CD4-positive, alpha-beta T cell treated with Interleukin-6 at 100 ng/mL for 8 hours (primary cell): ENCODE measurements at places on chromosomes 7 and 10.

GRCh38 chr7:107661081-107661864 is 645 bp downstream of the SLC26A4 start:
- no peak for DNase-seq

DNA sequence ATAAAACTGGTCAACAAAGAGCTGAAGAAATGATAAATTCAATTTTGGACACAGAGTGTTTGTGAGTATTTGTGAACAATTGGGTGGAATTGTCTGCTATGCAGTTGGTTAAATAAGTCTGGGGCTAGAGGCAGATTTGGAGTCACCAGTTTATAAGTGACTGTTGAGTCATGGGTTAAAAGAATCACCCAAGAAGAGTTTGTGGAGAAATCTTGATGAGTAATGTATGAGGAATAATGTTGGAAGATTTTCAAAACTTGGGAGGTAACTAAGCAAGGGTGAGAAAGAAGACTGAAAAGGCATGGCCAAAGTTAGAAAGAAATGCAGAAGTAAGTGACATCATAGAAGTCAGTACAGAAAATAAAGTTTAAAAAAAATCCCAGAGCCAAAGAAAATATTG is 750.7 kb downstream of the MAGI2 start:
- no peak for DNase-seq

- no peak for DNase-seq
These were observed 35.8 kb downstream of the OTUD1 start for GRCh38 chr10:23474626-23475025.

DNA sequence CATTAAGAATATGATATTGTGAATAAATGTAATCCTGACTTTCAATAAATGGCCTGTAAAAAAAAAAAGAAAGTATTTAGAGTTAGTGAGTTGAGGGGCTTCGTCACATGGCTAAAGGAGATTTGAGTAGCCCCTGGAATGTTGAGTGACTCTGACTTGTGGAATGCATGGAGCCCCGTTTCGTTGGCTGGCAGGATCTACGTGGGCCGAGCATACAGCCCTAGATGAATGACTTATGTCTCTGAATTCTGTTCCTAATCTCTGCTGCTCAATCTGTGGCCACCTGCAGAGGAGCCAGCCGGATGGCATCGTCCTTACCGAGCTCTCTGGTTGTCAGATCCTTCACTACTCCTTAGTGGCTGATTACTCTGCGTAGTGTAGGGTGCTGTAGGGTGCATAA is 155.7 kb downstream of the MGMT start:
- no peak for DNase-seq

DNA sequence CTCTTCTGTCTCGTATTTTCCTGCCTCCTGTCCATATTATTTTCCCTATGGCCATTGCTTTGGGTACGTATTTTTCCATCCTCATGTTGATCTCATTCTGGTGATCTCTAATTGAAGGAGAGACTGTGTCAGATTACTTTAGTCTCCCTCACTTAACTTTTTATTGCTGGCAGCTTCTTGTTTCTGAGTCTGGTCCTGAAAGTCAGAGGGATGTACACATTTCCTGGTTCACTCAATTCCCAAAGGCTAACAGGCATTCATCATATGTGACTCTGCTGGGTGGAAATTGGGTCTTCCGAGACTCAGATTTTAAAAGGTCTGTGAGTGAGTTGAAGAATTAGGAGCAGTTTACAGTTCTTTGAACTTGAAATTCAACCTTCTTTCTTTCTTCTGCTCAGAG is 10.9 kb downstream of the UMAD1 start:
- no peak for DNase-seq

DNA sequence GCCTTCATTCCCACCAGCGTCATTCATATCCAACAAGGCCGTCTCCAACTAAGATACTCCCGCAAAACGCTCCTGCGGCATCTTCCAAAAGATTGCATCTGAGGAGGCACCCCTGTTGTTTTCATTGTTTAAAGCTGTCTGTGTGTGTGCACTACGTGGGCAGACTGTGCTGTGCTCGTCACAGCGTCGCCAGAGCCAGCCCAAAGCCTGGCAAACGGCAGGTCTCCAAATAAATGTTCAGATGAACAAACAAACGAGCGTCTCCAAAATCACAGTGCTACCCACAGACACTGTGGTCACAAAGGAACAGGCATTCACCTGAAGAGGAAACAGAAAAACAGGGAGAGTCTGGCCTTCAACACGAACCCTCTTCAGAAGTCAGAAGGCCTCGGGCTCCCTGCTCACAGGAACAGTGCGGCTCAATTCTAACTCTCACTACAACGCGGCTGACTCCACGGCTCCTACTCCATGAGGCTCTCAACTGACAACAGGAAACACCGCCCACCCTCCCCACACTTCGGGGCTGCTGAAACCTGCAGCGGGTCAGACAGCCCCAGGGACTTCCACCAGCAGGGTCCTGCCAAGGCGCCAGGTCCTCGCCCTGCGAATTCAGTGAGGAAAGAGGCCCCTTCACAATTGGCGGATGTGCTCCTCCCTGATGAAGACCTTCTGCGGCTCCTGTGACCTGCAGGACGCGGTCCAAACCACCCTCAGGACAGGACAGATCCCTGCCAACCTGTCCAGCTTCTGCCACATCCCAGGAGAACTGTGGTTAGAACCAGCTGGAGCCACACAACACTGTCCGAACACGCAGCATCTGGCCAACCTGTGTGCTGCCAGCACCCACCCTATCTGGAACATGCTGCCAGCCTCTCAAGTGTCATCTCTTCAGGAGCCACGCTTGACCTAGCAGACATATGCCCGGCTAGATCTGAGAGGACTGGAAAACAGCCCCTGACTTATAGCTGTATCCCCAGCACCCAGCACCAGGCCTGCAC is 36.1 kb downstream of the MAD1L1 start:
- DNase-seq: no peak

DNA sequence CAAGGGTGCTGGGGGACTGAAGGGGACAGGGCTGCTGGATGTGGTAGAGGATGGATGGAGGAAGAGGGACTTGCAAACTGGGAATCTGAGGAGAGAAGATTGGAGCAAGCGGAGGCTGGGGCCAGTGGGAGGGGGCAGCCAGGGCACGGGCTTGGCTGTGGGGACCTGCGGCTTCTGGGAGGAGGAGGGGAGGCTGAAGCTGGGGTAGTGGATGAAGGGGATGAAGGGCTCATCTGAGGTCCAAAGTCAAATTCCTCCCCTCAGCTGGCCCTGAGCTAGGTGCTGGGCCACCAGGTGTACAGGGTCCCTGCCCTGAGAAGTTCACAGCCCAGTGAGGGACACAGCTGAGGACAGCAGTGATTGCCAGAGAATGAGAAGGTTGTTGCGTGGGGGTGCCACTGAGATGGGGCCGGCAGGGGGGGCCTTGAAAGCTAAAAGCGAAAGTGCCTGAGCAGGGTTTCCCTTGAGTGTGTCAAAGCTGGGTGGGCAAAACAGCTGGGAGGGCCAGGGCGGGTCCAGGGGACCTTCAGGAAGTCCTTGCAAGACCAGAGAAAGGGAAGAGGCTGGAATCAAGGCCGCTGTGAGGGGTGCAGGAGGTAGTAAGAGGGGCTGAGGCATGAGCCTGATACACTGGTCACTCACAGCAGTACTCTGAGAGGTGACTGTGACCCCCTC is 75.2 kb downstream of the MYL10 start:
- no peak for DNase-seq

- no peak for DNase-seq
These were observed 53.7 kb upstream of the DPYSL4 start for GRCh38 chr10:132133005-132133404.

GRCh38 chr7:111730476-111731300 is 168.4 kb upstream of the IMMP2L start:
- DNase-seq: no peak

- DNase-seq: no peak
These were observed 38.8 kb upstream of the DNAH11 start for GRCh38 chr7:21504021-21504420.

- no peak for DNase-seq
These were observed 230.5 kb upstream of the MBL2 start for GRCh38 chr10:53003094-53003493.

GRCh38 chr10:120205368-120206018 is 251.5 kb upstream of the PLPP4 start:
- DNase-seq: no peak

DNA sequence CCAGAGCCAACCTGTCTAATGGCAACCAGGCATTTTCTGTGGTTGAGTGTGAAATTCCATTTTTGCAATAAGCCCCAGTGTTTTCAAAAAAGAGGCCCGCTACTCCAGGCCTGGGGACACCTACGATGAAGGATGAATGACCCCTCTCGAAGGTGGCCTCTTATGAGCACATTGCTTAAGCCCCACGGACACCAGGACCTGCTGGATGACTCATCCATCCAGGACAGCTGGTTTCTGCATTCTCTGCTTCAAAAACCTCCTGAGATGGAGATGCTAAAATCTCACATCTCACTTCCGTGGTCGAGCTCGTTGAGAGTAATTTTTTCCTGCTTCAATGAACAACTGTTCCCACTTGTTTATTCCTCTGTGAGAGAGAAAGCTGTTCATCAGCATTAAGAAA is 150.2 kb upstream of the FZD8 start:
- DNase-seq: no peak

DNA sequence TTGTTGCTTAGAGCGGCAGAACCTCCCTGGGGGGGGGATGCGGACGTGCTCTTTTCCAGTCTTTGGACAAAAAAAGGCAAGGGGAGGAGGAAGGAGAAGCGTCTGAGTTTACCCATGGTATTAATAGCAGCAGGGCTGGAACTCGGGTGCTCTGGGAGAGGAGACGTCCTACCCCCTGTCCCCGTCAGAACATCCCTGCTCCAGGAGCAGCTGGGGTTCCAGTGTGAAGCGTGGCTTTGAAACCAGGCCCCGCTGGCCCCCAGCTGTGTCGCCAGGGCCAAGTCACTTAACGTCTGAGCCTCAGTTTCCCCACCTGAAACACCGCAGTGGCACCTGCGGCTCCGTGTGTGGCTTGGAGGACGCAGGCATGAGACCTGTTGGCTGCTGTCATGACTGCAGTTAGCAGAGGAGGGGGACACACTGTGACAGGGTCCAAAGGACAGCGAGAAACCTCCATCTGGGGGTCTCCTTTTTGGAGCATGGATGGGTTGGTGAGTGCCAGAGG is 1.4 kb downstream of the AMZ1 start:
- DNase-seq: no peak

DNA sequence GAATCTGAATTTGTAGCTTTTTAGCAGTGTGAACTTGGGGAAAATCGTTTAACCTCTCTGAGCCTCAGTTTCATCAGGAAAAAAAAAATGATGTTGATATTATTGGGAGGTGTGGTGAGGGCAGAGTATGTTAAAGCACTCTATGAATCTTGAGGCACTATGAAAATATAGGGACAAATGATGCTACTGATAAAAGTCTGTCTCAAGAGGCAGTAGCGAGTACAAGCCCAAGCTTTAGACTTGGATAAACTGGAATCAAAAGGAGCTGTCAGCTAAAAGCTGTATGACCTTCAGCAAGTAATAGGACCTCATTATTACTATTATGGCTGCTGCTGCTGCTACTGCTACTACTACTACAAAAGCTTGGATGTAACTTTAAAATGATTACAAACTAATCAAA is 8.4 kb downstream of the ZNF277 start:
- no peak for DNase-seq

GRCh38 chr7:81469869-81470723 is 299.8 kb downstream of the HGF start:
- DNase-seq: no peak

- DNase-seq: no peak
These were observed 116.2 kb downstream of the AVL9 start for GRCh38 chr7:32611201-32612099.

GRCh38 chr10:22010973-22011408 is 7.5 kb upstream of the DNAJC1 start:
- peak; percentile 9 for DNase-seq

GRCh38 chr10:61993711-61994401 is 92.4 kb downstream of the ARID5B start:
- DNase-seq: peak; percentile 29
